ENCODE measurements at places on chromosomes 7 and 10. TPM values are rescaled to one million over a fixed set of nuclear protein-coding genes. Genes with fewer than 3 reads are reported as not detected.

DNA sequence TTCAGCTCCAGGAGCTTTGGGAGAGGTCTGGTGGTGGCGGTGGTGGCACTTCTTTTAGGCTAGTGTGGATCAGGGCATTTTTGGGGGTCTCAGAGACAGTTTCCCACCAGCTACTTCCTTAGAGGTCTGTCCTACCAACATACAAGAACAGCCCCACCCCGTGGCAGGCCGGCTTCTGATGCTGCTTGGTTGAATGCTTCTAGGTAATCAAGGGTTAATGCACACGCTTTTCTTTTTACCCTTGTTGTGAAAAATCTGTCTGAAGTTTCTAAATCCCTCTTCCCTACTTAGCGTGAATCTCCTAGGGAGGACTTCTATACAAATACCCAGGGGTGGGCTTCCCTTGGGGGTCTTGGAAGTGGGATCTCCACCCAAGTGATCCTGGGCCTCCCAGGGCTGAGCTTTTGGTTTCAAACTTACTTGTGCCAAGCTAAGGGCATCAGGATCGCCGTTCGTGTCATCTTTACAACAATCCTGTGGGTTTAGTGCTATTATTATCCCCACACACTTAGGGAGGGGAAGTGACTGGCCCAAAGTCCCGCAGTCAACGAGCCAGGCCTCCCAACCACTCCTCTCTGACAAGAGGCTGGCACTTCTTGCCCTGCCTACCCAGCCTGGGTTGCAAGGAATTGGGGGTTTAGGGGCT lies 1.7 kb downstream of the SH2B2 start:
- DNase-seq, result no peak

DNA sequence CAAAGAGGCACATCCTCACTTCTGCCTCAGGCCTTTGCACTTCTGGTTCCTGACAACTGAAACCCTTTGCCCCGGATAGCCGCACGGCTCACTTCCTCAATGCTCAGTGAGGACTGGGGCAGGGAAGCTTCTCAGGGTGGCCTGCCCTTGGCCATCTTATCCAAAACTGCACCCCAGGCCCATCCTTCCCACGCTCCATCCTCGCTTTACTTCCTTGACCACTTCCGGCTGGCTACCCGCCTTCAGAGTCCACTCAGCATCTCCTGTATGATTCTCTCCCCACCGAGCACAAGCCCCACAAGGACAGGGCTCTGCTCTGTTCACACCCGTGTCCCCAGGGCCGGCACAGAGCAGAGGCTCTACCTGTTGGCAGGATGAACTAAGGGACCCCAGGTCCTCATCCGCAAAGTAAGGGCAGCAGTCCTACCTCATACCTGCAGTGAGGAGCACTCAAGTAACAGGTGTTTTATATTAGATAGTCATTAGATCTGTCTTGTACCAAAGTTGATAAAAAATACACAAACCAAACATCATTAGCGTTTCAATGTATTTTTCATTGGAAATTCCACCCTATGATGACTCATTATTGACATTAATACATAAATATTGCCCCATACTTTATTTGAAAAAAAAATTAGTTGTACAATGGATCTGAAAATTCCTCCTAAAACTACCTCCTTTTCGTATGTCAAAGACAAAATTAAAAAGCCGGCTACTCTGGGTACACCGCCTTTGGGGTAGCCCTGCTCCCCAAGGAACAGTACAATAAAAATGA lies 35.0 kb downstream of the GNA12 start:
- no peak for DNase-seq

The SEC31B gene
- 1.4 TPM for total RNA-seq

The EN2 gene
- total RNA-seq, result not detected

The AGK gene
- 29.2 TPM for total RNA-seq

DNA sequence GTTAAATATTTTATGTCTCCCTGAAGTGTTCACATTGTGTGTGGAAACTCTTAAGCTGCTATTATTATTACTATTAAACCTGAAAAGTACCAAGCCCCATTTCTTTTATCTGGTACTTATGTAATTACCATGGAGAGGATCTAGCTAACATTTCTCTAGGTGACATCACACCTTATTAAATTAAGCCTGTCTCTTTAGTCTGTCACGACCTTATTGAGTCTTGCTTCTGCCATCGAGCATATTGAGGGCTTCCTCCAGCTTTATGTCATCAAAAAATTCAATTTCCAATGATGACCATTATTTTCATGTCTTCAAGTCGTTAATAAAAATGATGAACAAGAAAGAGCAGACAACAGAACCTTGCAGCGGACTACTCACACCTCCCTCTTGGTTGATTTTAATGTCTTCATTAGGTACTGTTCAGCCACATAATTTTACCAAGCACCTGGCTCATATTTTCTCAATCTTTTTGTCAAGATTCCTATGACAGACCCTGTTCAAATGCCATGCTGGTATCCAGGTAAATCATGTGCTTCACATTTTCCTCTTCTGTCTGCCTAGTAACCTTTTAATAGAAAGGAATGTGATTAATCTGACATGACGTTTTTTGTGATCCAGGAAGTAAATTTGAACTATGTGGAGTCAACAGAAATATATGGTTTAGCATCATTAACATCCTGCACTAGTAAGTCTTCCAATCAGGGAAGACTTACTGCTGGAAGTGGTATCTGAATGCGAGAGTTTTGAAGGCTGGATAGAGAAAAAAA lies 556.7 kb downstream of the SORCS3 start:
- no peak for DNase-seq

Data from A172 (cell line).